ENCODE measurements at places on chromosomes 5 and 9.

GRCh38 chr9:82456642-82457041, 468.1 kb downstream of the SPATA31D1 start:
- no peak for DNase-seq

- DNase-seq = no peak
Observed at GRCh38 chr5:142727735-142728047, 41.8 kb upstream of the FGF1 start.

DNA sequence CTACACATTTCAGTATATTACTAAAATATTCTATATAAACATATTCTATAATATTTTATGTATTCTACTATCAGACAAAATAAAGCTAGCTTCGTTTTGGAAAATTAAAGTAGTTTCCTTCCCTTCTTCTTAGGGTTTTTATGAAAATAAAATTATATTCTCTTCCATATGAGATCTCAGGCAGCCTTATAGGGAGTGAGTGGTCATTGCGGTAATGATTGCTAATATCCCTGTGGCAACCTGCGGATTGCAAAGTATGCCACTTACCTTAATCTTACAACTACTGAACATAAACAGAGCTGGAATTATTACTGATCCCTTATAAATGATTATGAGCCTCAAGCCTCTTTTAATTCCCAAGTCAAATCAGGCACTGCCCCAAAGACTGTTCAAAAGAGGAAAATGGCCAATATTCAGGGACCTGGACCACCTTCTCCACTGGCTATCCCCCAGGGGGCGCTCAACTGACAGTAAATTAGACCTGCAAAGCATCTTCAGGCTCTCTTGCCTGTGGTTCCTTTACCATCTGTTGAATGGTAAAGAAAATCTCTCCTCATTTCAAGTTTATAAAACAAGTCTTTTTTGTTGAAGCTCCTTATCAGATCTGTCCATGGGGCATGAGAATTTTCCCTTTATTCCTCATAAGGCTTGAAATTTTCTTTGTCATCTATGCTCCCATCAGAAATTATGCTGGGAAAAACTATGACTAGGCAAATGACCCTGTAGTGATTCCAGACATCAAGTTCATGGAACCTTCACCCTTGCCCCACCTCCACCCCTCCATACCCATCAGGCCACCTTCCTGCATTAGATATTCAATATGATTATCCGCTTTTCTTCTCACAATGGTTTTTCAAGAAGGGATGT, 163.9 kb downstream of the CEMIP2 start:
- peak; percentile 82 for DNase-seq

- DNase-seq = no peak
Observed at GRCh38 chr9:77808751-77809081, 160.6 kb upstream of the GNA14 start.

GRCh38 chr5:79936646-79937216, 54.3 kb downstream of the MTX3 start:
- DNase-seq = no peak

- DNase-seq = no peak
Observed at GRCh38 chr9:111832449-111832848, 37.7 kb upstream of the SHOC1 start.

DNA sequence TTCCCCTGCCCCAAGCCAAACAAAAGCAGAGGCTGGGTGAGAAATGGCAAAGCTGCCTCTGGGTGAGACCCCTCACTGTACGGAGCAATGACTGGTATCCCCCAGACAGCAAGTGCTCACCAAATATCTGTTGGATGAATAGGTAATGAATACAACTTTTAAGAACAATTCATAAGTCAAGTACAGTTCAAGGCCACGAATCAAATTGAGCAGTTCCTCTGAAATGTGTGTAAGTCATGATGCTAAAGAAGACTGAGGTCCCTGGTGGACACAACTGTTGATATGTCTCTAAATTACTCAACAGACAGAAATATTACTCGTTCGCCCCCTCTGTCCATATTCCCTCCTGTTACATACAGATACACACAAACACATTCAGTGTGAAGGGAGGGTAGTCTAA, 160.7 kb downstream of the GLIS3 start:
- no peak for DNase-seq

- DNase-seq = no peak
Observed at GRCh38 chr9:21872696-21873095, 70.3 kb downstream of the MTAP start.

DNA sequence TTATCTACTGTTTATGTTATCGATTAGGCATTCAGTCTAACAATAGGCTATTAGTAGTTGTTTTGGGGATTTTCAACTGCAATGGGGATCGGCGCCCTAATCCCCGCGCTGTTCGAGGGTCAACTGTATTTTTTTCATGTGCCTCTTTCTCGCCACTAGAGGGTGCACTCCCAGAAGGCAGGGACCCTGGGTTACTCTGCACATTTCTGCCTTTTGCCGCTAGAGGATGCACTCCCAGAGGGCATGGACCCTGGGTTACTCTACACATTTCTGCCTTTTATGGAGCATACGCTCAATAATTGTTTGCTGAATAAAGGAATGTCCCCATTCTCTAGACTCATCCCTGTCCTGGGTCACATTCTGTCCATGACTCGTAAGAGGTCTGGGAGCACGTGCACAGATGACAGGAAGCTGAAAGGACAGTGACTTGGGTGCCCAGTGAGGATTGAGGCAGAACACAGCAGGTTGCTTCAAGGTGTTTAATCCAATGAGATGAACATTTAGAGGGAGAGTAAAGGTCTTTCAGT, 27.9 kb upstream of the RECK start:
- peak; percentile 63 for DNase-seq

DNA sequence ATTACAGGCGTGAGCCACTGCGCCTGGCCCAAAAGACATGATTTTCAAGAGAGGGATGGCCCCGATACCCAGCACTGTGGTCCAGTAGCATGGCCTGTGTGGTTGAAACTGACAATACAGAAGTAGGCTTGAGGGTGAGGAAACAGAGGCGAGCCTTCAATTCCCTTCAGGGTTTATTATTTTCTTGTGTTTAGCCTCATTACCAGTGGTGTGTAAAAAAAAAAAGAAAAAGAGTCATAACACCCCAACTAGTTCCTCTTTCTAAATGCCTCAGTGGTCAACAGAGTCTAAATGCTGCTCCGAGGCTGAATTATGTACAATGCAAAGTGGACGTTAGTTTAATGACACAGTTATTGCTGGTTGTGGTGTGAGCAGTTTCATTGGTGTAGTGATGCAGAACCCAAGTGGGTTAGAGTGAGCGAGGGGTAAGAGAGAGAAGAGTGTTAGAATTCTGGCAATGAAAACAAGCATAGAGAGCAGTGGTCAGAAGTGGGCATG, 58.8 kb downstream of the SNX30 start:
- no peak for DNase-seq

DNA sequence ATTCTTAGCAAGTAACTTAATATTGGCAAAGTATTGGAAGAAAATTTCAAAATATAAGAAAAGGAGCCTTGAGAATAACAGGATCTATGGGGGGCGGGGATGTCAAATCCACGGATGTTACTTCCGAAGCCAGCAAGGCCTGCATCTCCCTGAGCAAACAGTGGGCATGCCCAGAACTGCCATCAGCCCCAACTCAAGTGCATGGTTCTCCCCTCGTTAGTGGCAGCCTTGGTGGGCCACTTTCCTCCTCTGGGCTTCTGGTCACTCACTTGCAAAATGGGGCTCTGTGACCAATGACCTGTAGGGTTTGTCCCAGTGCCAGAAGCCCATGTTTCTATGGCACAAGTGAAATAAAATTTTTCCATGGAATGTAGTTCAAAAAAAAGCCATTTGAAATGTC, 27.2 kb upstream of the MED10 start:
- no peak for DNase-seq

DNA sequence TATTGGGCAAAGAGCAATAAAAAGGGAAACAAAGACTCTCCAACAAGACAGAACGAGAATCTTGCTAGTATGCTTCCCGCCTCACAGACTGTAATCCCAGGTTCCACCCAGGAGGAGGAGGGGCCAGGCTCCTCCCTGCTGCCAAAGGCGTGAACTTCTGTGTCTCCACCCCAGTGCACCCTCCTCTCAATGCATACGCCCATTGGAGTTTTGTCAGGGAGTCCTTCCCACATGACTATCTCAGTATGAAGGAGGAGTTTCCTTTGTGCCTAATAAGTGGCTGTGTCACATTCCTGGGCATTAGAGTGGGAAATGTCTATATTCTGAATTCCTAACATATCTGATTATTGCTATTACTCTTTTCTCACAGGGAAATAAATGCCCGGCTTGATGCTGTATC, 106.4 kb upstream of the DHFR start:
- no peak for DNase-seq

DNA sequence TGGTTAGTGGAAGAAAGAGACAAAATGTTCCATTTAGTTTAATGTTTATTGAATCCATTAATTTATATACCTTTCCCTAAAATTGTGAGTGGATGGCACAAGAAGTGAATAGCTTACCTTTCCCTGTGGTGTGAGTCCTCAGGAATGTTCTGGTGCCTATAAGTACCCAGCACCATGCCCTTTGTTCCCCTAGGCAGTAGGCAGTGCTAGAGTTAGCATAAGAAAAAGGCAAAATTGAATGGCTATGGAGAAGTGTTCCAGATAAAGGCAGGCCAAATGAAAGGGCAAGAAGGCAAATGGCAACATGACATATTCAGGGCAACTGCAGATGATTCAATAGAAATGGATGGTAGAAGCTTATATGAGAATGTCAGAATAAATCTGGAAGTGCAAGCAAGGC, 370.8 kb upstream of the PTGER4 start:
- no peak for DNase-seq

GRCh38 chr5:111997711-111998110, 240.7 kb upstream of the NREP start:
- no peak for DNase-seq

- no peak for DNase-seq
Observed at GRCh38 chr5:150584556-150585335, 55.7 kb upstream of the SYNPO start.

GRCh38 chr5:90940227-90940995, 381.8 kb downstream of the ADGRV1 start:
- DNase-seq = peak; percentile 38

DNA sequence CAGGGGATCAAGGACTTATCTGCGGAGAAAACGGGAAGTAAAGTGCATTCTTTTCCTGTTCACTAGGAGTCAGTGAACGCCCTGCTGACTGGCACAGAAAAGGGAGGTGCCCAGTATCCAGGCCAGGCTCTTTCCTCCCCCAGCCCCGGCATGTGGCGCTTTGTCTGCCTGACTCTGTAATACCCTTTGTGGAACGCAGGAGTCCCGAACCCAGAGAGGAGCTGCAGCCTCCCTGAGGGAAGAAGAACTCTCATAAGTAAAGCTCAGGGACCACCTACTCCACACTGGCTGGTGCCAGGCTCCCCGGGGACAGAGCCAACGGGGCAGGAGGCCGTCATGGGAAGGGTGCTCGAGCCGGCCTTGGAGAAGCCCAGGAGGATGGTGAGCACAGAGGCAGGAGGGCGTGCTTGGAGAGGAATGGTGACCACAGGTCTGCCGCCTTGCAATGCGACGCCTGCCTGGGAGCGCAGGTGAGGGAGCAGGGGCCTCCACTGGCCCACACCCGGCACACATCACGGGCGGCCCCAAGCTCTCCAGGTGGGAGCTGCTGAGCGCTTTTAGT, 31.5 kb downstream of the VAV2 start:
- DNase-seq = no peak

DNA sequence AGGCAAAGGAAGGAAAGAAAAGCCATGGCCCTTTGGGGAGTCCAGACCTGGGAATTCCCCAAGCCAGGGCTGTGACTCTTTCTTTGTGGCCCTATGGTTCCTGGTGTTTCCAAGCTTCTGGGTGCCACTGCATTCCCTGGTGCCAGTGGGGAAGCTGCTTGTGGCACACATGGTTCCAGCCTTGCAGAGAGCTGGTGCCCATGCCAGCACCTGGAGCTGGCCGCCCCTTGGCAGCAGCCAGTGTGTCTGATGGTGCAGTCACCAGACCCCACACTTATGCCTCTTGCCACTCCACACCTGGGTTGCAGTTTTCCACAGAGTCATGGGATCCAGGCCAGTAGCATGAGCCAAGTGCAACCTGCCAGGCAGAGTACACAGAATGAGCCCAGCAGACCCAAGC, 1495.3 kb upstream of the NUDT12 start:
- DNase-seq = no peak

DNA sequence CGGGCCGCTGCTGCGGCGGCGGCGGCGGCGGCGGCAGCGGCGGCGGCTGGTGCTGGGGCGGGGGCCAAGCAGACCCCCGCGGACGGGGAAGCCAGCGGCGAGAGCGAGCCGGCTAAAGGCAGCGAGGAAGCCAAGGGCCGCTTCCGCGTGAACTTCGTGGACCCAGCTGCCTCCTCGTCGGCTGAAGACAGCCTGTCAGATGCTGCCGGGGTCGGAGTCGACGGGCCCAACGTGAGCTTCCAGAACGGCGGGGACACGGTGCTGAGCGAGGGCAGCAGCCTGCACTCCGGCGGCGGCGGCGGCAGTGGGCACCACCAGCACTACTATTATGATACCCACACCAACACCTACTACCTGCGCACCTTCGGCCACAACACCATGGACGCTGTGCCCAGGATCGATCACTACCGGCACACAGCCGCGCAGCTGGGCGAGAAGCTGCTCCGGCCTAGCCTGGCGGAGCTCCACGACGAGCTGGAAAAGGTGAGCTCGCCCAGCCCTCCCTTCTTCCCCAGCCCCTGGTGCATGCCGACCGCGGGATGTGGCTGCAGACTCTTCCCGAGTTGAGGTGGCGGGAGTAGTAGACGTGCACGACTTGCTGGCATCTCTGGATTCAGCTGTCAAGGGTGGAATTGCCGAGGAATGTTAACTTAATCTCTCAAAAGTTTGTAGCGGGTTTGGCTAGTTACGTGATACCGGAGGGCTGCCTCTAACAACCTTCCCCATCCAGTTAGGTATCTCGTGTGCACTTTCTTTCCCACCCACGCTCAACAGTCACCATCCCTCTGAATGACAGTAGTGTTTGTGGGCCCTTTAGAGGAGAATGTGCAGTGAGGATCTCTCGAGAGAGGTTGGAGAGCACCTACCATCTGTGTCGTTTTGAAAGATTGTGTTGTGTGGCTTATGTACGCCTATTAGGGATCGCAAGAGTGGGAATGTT, 932 bp downstream of the SLC12A2 start:
- peak; percentile 51 for DNase-seq

- no peak for DNase-seq
Observed at GRCh38 chr9:31615966-31616365, 768.5 kb upstream of the ACO1 start.

GRCh38 chr9:117218951-117219350, 195.9 kb downstream of the ASTN2 start:
- no peak for DNase-seq

DNA sequence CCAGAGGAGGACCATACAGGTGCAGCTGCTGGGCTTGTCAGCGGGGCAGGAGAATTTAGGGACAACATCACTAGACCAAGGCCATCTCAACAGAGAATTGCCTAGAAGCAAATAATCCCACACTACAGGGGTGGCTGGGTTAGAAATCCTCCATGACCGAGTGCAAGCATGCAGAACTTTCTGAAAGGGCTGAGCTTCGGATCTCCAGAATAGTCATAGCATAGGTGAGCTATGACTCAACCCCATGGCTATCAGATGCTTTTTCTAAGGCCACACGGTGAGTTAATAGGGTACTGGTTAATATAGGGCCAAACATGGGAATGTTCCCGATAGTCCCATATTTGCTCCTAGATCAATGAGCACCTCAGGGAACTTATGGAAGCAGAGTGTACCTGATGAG, 4.2 kb downstream of the KCNIP1 start:
- no peak for DNase-seq

Measured in nephron progenitor cell (in vitro differentiated cells).